Central memory CD8-positive, alpha-beta T cell (primary cell): ENCODE measurements at places on chromosomes 11 and 22.

DNA sequence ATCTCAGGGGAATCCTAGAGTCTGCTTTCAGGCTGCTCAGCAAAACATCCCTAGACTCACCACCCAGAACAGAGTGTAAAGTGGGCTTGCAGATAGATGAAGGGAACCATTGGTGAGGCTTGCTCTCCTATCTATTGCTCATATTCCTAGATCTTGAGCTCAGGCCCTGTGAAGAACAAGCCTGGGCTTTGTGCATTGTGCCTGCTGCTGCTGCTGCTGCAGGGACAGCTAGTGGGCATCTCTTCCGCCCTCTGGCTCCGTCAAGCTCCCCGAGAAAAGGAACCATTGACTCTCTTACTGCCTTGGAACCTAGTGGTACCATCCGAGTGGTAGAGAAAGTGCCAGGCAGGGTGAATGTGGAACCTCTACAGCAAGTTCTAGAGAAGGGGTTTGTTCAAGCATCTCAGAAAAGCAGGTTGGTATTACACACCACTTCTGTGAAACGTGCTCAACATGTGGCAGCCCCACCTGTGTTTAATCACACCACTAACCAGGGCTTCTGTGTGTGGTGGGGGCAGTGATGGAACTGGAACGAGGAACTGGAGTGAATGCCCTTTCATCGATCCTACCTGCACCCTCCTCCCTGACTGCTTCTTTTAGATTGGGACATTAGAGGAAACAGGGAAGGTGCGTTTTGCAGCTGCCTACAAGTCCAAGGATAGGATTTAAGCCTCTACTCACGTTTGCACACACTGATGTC lies 4.4 kb downstream of the BACE1-AS start:
- peaks cover under 1% of the 10 kb centered on the region for H3K4me1 ChIP-seq
- no peaks in the 10 kb centered on the region for H3K36me3 ChIP-seq
- H3K27ac ChIP-seq: no peak overlapping the region
- no peak for DNase-seq

GRCh38 chr11:65563601-65564000 lies 5.4 kb upstream of the LTBP3 start:
- no peak overlapping the region for H3K4me3 ChIP-seq
- no peaks in the 10 kb centered on the region for H3K27me3 ChIP-seq
- DNase-seq: no peak
- H3K36me3 ChIP-seq: peaks cover 6% of the 10 kb centered on the region

GRCh38 chr22:23534851-23535717 lies 45.0 kb downstream of the IGLL1 start:
- H3K4me1 ChIP-seq: peaks cover 10% of the 10 kb centered on the region
- no peak overlapping the region for H3K4me3 ChIP-seq
- H3K27me3 ChIP-seq: no peaks in the 10 kb centered on the region
- DNase-seq: no peak

DNA sequence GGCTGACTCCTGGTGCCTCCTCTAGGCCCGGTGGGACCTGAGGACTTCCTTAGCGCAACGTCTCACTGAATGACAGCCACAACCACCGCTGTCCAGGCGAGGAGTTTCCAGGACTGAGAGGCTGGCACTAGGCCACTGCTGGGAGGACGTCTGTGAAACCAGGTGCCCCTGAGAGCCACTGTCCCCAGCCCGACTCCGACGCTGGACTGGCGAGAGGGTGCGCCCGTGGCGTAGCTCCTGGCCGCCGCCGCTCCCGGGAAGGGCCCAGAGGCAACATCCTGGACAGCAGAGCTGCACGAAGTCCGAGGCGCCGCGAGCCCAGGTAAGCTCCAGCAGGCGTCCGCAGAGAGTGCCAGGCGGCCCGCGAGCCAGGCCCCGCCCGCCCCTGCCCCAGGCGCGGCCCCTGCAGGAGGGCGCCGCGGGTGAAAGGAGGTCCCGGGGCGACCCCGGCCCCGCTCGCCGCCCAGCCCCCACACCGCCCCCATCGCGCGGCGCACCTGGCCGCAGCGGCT lies 525 bp downstream of the DGCR2 start:
- H3K27me3 ChIP-seq: no peaks in the 10 kb centered on the region
- H3K4me3 ChIP-seq: peak overlapping the region; percentile 85
- DNase-seq: no peak
- peaks cover 45% of the 10 kb centered on the region for H3K4me1 ChIP-seq
- H3K36me3 ChIP-seq: peaks cover 9% of the 10 kb centered on the region

- no peak for DNase-seq
- no peaks in the 10 kb centered on the region for H3K36me3 ChIP-seq
- H3K27me3 ChIP-seq: peaks cover 57% of the 10 kb centered on the region
- H3K4me1 ChIP-seq: peaks cover 12% of the 10 kb centered on the region
- H3K27ac ChIP-seq: no peak overlapping the region
Measured at GRCh38 chr11:69562816-69563215, 78.1 kb upstream of the CCND1 start.

- DNase-seq: no peak
- no peak overlapping the region for H3K27ac ChIP-seq
- no peaks in the 10 kb centered on the region for H3K27me3 ChIP-seq
- no peaks in the 10 kb centered on the region for H3K36me3 ChIP-seq
Measured at GRCh38 chr11:92322225-92322624, 97.6 kb downstream of the FAT3 start.

DNA sequence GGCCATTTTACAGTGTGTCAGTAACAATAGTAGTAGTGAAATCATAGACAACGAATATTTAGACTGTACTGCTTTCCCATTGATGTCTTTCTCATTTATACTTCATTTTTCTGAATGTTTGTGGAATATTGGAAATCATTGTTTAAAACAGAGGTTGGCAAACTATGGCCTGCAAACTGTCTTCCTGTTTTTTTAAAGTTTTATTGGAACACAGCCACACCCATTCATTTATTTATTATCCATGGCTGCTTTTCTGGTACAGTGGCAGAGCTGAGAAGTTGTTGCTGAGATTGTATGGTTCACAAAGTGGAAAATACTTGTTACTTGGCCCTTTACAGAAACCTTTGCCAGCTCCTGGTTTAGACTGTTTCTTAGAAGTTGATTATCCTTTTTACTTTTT lies 13.7 kb downstream of the FAR1 start:
- no peak overlapping the region for H3K4me3 ChIP-seq
- no peaks in the 10 kb centered on the region for H3K27me3 ChIP-seq
- peaks cover 5% of the 10 kb centered on the region for H3K36me3 ChIP-seq
- H3K27ac ChIP-seq: no peak overlapping the region
- no peak for DNase-seq

DNA sequence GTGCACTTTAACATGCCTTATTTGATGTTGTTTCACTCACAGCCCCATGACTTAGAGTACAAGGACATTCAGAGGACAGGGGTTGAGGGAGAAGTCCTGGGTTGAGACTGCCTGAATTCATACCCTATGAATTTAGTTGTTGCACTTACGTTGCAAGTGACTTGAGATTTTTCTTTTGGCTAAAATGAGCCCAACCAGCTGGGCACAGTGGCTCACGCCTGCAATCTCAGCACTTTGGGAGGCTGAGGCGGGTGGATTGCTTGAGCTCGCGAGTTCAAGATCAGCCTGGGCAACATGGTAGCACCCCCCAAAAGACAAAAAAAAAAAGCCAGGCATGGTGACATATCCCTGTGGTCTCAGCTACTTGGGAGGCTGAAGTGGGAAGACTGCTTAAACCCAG lies 7.3 kb upstream of the GRK3 start:
- no peak for DNase-seq
- H3K4me3 ChIP-seq: no peak overlapping the region
- H3K4me1 ChIP-seq: no peaks in the 10 kb centered on the region
- no peaks in the 10 kb centered on the region for H3K36me3 ChIP-seq

DNA sequence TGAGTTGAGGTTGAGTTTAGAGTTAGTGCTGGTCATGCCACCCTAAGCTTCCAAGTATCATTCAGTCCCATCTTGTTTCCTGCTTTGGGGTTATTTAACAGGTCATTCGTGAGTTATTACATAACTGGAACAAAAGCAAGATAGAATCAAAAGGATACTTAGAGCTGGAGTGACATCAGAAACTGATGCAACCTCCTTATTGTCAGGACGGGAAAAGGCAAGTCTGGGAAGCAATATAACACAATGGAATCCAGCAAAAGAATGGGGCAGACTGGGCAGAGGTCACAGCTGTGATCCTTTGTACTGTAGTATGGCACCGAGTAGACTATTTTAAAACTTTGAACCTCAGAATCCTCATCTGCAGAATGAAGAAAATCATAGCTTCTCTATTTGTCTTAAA lies 4.4 kb upstream of the PRSS23 start:
- no peak for DNase-seq
- H3K36me3 ChIP-seq: peaks cover 2% of the 10 kb centered on the region
- no peak overlapping the region for H3K27ac ChIP-seq
- peaks cover 9% of the 10 kb centered on the region for H3K4me1 ChIP-seq
